ENCODE measurements at places on chromosomes 13 and 19. TPM values are rescaled to one million over a fixed set of nuclear protein-coding genes. Genes with fewer than 3 reads are reported as not detected.

The SHC2 gene
- total RNA-seq: not detected

The SBNO2 gene
- 117 TPM for total RNA-seq

The ZNF540 gene
- 1.9 TPM for total RNA-seq

The PABPC3 gene
- 1.3 TPM for total RNA-seq

The KIR2DL4 gene
- total RNA-seq: not detected

The LILRB2 gene
- not detected for total RNA-seq

The TEKTIP1 gene
- total RNA-seq: 2.5 TPM

The LILRB4 gene
- not detected for total RNA-seq

The ZNF556 gene
- not detected for total RNA-seq

The WDR87 gene
- total RNA-seq: not detected

The SKA3 gene
- 33.8 TPM for total RNA-seq

The C19orf33 gene
- total RNA-seq: not detected

DNA sequence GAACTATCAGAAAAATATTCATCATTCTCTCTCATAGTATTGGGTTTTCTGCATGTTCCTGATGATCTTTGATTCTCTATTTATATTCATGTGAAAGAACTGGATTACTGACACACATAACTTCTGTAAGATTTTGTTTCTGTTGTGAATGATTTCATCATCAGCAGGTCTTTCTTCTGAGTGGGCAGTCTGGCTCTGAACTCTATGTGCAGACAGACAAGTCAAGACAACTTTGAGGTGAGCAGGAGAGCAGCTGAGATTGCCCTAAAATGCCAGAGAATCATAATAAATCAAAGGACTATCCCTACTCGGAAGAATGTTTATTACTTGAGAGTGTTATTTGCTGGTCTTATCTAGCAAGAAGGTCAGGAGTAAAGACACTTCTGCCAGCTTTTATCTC lies 652.1 kb upstream of the GPC6 start:
- no peak overlapping the region for H3K27ac ChIP-seq
- H3K4me3 ChIP-seq: no peak overlapping the region
- no peaks in the 10 kb centered on the region for H3K27me3 ChIP-seq
- H3K4me1 ChIP-seq: no peaks in the 10 kb centered on the region

GRCh38 chr13:41427666-41428065 lies 29.7 kb upstream of the RGCC start:
- no peak overlapping the region for H3K27ac ChIP-seq
- H3K4me3 ChIP-seq: peak overlapping the region; percentile 19
- H3K36me3 ChIP-seq: no peaks in the 10 kb centered on the region
- no peaks in the 10 kb centered on the region for H3K27me3 ChIP-seq
- DNase-seq: no peak

- no peak overlapping the region for H3K27ac ChIP-seq
- H3K36me3 ChIP-seq: peaks cover 10% of the 10 kb centered on the region
- H3K4me3 ChIP-seq: peak overlapping the region; percentile 60
- H3K27me3 ChIP-seq: peaks cover 66% of the 10 kb centered on the region
- peaks cover 48% of the 10 kb centered on the region for H3K4me1 ChIP-seq
Measured at GRCh38 chr13:57629821-57630235, 1.7 kb upstream of the PCDH17 start.

GRCh38 chr19:30446850-30447552 lies 74.8 kb downstream of the ZNF536 start:
- no peaks in the 10 kb centered on the region for H3K36me3 ChIP-seq
- H3K4me1 ChIP-seq: no peaks in the 10 kb centered on the region
- no peak overlapping the region for H3K4me3 ChIP-seq
- no peak overlapping the region for H3K27ac ChIP-seq

DNA sequence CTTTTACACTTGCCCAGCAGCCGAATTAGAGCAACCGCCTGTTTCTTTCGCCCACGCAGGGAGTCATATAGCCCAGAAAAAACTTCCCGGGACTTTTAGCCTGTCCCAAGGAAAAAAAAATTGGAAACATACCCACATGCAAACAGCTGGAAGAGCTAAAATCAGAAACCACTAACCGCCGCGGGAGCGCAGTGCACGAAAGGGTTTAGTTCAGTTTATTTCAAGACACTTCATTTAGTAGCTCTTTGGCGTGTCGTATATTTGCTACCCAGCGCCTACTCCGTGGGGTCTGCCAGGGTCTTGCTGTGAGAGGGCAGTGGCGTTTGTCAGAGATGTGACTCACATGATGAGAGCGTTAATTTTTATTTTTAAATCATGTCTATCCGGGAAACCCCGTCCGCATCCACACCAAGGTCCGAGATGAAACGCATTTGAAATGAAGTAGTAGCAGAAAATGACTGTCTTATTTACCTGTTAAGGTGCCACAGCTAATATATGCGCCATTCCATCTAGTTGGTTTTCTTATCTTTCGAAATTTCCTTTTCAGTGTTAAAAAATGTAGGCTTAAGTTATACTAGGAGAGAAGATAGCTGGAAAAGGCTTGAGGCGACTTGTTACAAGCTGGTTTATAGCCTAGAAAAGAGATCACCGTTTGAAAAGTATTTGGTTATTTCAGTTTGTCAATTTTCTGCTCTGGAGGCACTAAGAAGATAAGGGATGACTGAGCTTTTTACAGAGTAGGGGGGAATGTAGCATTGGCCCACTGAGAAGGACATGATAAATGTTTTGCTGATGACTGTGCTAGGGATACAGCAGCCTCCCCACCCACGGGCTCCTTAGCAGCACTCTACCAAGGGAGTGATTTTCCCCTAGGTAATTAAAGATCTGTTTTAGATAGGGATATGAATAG lies 1.7 kb downstream of the KLF5 start:
- no peak overlapping the region for H3K27ac ChIP-seq
- H3K4me1 ChIP-seq: peaks cover 17% of the 10 kb centered on the region
- DNase-seq: peak; percentile 8
- peaks cover 20% of the 10 kb centered on the region for H3K27me3 ChIP-seq
- H3K4me3 ChIP-seq: peak overlapping the region; percentile 77

- peaks cover 48% of the 10 kb centered on the region for H3K4me1 ChIP-seq
- H3K36me3 ChIP-seq: peaks cover 11% of the 10 kb centered on the region
- H3K27ac ChIP-seq: peak overlapping the region; percentile 6
- no peak for DNase-seq
Measured at GRCh38 chr13:48829536-48829935, 146.2 kb upstream of the FNDC3A start.

GRCh38 chr19:13098277-13099072 lies 4.2 kb downstream of the LYL1 start:
- H3K4me3 ChIP-seq: peak overlapping the region; percentile 72
- H3K36me3 ChIP-seq: peaks cover 2% of the 10 kb centered on the region
- no peak overlapping the region for H3K27ac ChIP-seq
- H3K27me3 ChIP-seq: peaks cover 31% of the 10 kb centered on the region

DNA sequence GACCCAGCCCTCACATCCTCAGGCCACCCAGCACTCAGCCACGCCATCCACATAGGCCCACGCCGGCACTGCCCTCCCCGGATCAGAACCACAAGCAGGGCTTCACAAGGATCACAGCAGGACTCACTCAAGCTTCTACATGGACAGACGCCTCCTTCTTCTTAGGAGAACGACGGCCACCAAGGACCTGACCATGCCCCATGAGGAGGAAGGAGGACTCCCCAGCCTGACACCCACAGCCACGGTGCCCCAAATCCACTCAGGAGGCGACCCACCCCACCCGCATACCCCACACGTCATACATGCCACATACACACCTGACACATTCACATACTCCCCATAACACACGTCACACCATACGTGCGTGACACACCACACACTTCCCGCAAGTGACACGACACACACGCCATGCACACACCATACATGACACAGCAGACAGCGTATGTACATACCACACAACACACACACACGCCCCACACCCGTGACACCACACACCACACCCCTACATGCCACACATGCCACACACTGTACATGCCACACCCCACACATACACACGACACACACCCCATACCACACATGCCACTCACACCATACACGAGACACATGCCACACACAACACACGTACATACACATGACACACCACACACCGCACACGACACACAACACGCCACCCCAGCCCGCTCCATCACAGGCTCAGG lies 50.4 kb downstream of the MLLT1 start:
- no peak overlapping the region for H3K4me3 ChIP-seq
- peaks cover under 1% of the 10 kb centered on the region for H3K4me1 ChIP-seq
- DNase-seq: no peak
- H3K27me3 ChIP-seq: no peaks in the 10 kb centered on the region

- no peaks in the 10 kb centered on the region for H3K36me3 ChIP-seq
- no peak overlapping the region for H3K4me3 ChIP-seq
- H3K27ac ChIP-seq: no peak overlapping the region
- peaks cover 17% of the 10 kb centered on the region for H3K4me1 ChIP-seq
Measured at GRCh38 chr19:19582471-19582870, 36.0 kb downstream of the PBX4 start.

DNA sequence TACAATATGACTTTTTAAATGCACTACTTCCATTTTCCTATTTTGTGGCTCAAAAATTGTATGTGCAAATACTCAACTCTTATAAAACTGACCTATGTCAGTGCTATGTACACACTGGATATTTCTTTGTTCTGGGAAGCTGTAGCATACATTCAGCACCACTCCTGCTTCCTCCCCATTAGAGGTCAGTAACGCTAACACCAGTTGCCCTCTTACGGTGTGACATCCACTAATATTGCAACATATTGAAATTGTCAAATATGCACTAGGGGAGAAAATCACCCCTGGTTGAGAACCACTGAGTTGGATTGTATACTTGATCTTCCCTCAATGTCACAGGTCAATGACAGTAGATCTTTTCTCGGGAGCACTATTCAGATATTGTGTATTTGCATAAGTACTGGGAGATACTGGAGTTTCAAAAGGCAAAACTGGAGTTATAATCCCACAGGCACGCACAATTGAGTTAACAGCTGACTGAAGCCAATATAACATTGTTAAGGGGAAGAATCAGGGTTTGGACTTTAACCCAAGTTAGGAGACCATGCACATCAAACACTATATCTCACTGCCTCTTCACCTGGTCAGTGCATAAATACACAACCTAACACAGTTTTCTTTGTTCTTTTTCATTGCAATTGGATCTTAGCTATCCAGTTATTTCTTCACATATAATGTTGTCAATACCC lies 1276.5 kb upstream of the MIR17HG start:
- no peaks in the 10 kb centered on the region for H3K27me3 ChIP-seq
- no peaks in the 10 kb centered on the region for H3K36me3 ChIP-seq
- H3K4me3 ChIP-seq: no peak overlapping the region
- H3K4me1 ChIP-seq: no peaks in the 10 kb centered on the region
- no peak for DNase-seq

- no peak overlapping the region for H3K27ac ChIP-seq
- H3K36me3 ChIP-seq: no peaks in the 10 kb centered on the region
- DNase-seq: peak; percentile 24
- H3K27me3 ChIP-seq: no peaks in the 10 kb centered on the region
Measured at GRCh38 chr19:51272183-51272810, 21.4 kb downstream of the SIGLECL1 start.

GRCh38 chr19:34034318-34034846 lies 137.9 kb upstream of the LSM14A start:
- peaks cover 7% of the 10 kb centered on the region for H3K27me3 ChIP-seq
- H3K4me3 ChIP-seq: no peak overlapping the region
- H3K27ac ChIP-seq: no peak overlapping the region
- no peaks in the 10 kb centered on the region for H3K4me1 ChIP-seq
- no peaks in the 10 kb centered on the region for H3K36me3 ChIP-seq

DNA sequence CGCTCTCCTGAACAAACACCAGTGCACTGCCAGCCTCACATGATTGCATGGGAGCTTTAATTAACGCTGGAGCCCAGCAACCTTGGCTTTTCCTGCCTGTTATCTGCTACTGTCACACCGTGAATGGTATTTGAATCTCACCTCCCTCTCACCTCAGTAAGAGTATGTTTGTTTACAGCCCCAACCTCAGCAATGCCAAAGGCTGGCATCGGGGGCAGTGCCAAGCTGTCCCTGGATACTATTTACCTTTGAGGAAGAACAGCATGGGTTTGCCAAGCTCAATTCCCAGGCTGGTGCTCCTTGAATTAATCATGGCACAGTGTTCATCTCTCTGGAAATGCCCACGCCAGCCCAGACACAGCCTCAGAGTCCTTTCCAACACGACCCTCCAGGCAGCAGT lies 57.2 kb upstream of the SERPINE3 start:
- no peak overlapping the region for H3K27ac ChIP-seq
- no peak overlapping the region for H3K4me3 ChIP-seq
- H3K36me3 ChIP-seq: no peaks in the 10 kb centered on the region
- no peaks in the 10 kb centered on the region for H3K27me3 ChIP-seq
- no peaks in the 10 kb centered on the region for H3K4me1 ChIP-seq

DNA sequence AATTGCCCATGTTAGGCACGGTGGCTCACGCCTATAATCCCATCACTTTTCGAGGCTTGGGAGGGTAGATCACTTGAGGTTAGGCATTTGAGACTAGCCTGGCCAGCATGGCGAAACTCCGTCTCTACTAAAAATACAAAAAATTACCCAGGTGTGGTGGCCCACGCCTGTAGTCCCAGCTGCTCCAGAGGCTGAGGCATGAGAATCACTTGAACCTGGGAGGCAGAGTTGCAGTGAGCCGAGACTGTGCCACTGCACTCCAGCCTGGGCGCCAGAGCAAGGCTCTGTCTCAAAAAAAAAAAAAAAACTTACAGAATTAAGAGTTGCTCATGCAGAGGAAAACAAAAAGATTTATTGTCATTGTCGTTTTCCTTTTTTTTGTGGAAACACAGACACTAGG lies 3.4 kb upstream of the PSMC4 start:
- H3K36me3 ChIP-seq: peaks cover 18% of the 10 kb centered on the region
- peak overlapping the region; percentile 97 for H3K27ac ChIP-seq
- H3K27me3 ChIP-seq: no peaks in the 10 kb centered on the region
- no peak overlapping the region for H3K4me3 ChIP-seq
- DNase-seq: no peak
- peaks cover 49% of the 10 kb centered on the region for H3K4me1 ChIP-seq

- H3K27ac ChIP-seq: peak within 1 kb of the TSS; percentile 96
- peaks cover 13% of the 10 kb centered on the region for H3K36me3 ChIP-seq
- peak; percentile 75 for DNase-seq
Measured at GRCh38 chr19:7348587-7349230, at the start of gene ARHGEF18. Gene ARHGEF18, plus strand, starts transcription at chr19:7348937. Its CDS starts 13,954 bp downstream, at chr19:7362891.

DNA sequence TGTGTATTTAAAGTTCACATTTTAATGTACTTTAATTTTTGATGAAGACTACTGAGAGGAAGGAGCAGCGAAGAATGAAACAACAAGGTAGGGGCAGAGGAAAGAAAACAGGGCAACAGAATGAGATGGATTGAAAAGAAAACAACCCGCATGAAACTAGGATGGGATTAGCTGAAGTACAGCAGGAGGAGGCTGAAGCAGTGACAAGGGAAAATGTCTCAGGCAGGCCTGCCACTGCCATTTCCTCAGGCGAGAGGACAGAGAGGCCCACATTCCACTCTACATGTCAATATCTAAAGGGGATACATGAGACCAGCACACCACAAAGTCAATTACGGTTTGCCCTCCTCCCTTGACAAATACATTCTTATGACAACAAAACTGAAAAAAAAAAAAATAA lies 1703.2 kb downstream of the EFNB2 start:
- no peak overlapping the region for H3K27ac ChIP-seq
- H3K4me3 ChIP-seq: no peak overlapping the region
- H3K36me3 ChIP-seq: no peaks in the 10 kb centered on the region
- H3K27me3 ChIP-seq: peaks cover 7% of the 10 kb centered on the region

All from activated naive CD4-positive, alpha-beta T cell treated with anti-CD3 and anti-CD28 coated beads for 36 hours (primary cell).